ENCODE measurements at places on chromosomes 12 and 14. TPM values are rescaled to one million over a fixed set of nuclear protein-coding genes. Genes with fewer than 3 reads are reported as not detected.

Gene MSRB3
- polyA plus RNA-seq = 17.9 TPM

Gene PNP
- polyA plus RNA-seq = 36.5 TPM

Gene TAS2R20
- not detected for polyA plus RNA-seq

Gene GPD1
- polyA plus RNA-seq = 1.6 TPM

Gene SYT1
- 0.46 TPM for polyA plus RNA-seq

Gene ABCC9
- 4.3 TPM for polyA plus RNA-seq

Gene EFS
- 6.8 TPM for polyA plus RNA-seq

Gene KCNMB4
- polyA plus RNA-seq = 2.3 TPM
